HEK293T (cell line): ENCODE measurements at places on chromosomes 13 and 19.

DNA sequence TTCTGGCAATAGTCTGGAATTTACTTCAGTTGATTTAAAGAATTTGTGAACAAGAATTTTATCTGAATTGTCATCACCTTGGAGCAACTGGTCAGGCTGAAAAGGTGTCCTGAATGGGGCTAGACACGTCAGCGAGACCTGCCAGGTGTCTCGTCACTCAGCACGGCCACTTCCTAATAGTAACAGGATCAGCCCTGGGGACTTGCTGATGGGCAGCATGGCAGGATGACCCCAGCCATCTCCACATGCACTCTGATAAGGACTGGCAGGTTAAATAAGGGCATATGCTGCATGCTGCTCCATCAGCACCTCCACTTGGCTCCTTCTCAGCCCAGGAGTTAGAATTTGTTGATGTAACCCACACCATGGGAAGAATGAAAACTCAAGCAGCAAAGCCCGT lies 224.2 kb downstream of the FOXO1 start:
- no peak for DNase-seq

DNA sequence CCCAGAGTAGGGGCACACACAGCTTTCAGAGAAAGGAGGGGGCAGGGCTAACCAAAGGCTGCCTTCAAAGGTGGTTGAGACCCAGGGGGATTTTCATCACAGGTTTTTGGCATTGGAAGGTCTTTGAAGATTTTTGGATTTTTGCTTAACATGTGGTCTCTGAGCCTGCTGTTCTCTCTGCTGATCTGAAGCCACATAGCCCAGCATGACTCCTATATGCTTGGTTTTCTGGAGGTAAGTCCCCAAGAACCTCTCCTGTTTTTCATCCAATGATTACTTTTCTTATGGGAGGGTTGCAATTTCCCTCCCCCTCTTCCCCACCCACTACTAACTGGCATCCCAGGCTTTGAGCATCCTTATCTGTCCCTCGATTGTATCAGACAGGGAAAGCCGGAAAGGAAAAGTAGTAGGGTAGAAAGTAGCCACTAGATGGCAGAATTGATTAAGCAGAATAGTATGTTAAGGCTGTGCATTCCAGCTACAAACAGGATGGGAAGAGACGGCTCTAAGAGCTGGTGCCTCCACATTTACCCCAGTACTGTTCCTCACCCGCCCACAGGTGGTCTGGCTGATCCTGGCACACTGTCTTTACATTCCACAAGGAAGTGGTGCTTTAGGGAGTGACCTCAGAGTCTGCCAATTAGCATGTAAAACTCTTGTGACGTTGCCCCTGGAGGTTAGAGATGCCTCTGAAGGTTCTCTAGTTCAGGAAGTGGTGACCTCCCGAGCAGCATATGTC lies 218.9 kb upstream of the EDNRB start:
- DNase-seq: peak; percentile 83

GRCh38 chr19:47351548-47351947 lies 2.4 kb downstream of the DHX34 start:
- DNase-seq: peak; percentile 68

DNA sequence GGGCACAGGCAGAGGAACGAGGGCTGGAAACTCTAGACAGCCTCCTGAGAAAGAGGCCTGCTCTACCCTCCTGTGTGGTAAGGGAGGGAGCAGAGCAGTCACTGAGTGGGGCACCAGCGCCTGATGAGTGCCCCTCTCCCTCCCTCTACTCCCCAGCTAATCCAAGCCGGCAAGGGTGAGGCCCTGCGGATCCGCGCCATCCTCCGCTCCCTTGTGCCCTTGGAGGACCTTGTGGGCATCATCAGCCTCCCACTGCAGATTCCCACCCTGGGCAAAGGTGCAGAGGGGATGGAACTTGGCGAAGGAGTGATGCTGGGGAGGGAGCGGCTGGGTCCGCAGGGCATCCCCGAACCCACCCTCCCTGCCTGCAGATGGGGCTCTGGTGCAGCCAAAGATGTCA lies 67.0 kb downstream of the RYR1 start:
- DNase-seq: no peak

GRCh38 chr13:39531646-39532045 lies 71.3 kb downstream of the LHFPL6 start:
- DNase-seq: no peak

DNA sequence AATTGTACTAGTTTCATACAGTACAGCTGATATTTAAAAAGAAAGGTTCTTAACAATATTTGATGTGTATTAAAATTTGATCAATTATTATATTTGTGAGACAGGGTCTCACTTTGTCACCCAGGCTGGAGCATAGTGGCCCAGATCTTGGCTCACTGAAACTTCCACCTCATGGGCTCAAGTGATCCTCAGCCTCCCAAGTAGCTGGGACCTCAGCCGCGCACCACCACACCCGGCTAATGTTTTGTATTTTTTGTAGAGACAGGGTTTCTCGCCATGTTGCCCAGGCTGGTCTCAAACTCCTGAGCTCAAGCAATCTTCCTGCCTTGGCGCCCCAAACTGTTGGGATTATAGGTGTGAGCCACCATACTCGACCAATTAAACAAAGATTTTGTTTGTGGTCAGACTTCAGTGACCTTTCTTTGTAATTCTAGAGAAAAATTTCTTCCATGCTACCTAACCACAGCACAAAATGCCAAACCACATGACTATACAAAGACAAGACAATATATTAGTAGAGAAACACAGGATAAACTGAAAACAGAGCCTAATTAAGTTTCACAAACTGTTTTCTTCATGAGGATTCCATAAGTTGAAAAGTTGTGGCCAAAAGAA lies 59.6 kb downstream of the RBM26 start:
- DNase-seq: no peak

DNA sequence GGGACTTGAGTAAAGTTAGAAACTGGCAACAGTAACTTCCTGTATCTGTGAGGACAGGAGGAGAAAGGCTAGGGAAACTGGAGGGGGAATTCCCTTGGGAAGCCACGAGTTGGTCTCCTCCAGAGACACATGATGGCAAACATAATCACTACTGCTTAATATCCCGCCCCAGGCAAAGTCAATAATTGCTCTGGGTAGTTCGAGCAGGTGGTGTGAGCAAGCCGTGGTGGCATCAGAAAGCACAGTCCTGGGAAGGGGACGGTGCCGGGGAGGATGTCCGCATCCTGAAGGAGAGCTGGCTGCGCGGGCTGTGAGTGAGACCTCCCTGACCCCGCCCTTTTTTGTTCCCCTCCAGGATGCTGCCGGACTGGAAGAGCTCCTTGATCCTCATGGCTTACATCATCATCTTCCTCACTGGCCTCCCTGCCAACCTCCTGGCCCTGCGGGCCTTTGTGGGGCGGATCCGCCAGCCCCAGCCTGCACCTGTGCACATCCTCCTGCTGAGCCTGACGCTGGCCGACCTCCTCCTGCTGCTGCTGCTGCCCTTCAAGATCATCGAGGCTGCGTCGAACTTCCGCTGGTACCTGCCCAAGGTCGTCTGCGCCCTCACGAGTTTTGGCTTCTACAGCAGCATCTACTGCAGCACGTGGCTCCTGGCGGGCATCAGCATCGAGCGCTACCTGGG lies 1.4 kb downstream of the FFAR2 start:
- DNase-seq: no peak

GRCh38 chr13:113113846-113114271 lies 8.3 kb downstream of the F7 start:
- no peak for DNase-seq

DNA sequence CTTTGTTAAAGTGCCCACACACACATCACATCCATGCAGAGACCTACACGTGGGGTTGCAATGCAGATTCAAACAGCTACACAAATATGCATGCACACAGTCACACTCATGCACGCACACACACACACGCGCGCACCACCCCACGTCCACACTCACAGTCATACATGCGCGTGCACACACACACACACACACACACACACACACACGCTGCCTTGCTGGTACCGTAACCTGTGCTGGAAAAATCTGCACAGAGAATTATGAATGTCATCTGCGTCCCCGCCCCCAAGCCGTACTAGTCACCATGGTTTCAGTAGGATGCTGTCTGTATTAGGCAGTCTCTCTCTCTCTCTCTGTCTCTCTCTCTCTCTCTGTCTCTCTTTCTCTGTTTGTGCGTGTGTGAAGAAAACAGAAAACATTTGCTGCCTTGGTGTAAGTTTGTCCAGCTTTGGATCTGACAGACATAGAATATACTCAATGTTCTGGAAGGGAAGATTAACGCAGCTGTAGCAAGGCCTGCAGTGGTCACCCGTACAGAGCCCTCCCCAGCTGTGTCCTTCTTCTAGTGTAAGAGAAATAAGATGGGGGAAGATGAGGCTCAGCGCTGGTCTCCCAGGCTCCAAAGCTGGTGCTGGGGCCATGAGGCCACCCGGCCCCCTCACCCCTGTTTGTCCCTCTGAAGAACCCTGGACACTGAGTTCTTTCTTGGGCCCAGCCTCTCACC lies 26.4 kb upstream of the DPP9 start:
- DNase-seq: no peak

GRCh38 chr13:84651288-84651687 lies 769.0 kb upstream of the SLITRK1 start:
- no peak for DNase-seq

GRCh38 chr13:46377554-46377953 lies 9.5 kb downstream of the RUBCNL start:
- DNase-seq: no peak
